Natural killer cell (primary cell): ENCODE measurements at places on chromosomes 12 and 14. TPM values are rescaled to one million over a fixed set of nuclear protein-coding genes. Genes with fewer than 3 reads are reported as not detected.

DNA sequence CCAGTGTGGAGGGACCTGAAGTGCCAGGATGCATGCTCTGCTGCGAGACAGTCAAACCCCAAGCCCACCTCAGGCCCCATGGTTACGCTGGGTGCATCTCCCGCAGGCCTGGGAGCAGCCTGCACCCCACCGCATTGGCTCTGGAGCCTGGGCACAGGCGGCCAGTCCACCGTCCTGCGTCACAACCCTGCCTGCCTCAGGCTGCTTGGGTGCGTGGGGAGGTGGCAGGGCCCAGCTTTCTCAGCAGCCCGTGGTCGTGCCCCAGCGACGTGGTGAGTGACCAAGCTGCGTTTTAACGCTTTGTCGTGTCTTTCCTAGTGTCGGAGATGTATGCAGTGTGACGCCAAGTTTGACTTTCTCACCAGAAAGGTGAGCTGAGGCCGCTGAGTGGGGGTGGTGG lies 10.9 kb downstream of the ZFYVE21 start:
- no peak for DNase-seq

The SOX5 gene
- total RNA-seq = 0.80 TPM

- DNase-seq = no peak
These were observed 58.3 kb downstream of the VCPKMT start for GRCh38 chr14:50058113-50058512.

- DNase-seq = no peak
These were observed 31.6 kb upstream of the FICD start for GRCh38 chr12:108483213-108484059.

The KRT82 gene
- not detected for total RNA-seq

DNA sequence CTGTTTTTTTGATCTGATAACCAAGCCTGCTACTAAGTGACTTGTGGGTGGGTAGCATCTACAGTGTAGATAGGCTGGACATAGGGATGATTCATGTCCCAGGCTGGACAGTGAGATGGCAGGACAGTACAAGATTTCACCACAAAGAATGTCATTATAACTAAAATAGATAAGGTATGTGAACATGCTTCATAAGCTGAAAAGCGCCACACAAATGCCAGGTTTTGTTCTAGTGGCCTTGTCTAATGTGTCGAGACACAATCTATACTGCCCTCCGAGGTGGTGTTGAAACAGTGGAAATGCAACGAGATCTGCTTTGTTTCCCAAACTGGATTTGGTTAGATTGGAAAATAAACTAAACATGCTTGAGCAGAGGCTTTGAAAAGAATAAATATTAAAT lies 4.4 kb downstream of the LGALS3 start:
- no peak for DNase-seq

- DNase-seq = no peak
These were observed 3.2 kb upstream of the AMIGO2 start for GRCh38 chr12:47082796-47083621.
